ENCODE measurements at places on chromosomes 1 and 21. TPM values are rescaled to one million over a fixed set of nuclear protein-coding genes. Genes with fewer than 3 reads are reported as not detected.

DNA sequence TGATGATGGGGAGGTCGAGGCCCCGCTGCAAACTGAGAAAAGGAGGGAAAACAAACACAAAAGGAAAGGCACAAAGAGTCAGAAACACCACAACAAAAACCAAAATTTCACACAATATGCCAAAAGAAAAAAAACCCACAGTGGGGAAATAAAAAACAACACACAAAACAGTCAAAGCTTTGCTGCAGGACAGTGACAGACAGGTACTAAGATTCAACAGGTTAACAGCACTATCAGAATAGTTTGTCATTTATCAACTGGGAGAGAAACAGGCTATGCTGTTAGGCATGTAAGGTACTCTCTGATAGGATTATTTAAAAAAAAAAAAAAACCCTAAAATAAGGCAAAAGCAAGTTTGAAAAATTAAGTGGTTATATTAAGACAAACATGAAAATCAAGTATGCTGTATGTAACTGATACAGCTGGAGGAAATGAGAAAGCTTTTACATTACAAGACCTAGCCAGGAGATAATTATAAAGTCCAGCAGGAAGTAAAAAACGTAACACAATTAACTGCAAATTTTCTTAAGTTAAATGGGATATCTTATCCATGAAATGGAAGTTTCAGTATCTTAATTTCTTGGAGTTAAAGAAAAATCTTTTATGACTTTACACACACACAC lies 179.0 kb downstream of the EIF4G3 start:
- DNase-seq, result no peak

GRCh38 chr1:88472714-88473113 lies 211.4 kb upstream of the PKN2 start:
- no peak for DNase-seq

DNA sequence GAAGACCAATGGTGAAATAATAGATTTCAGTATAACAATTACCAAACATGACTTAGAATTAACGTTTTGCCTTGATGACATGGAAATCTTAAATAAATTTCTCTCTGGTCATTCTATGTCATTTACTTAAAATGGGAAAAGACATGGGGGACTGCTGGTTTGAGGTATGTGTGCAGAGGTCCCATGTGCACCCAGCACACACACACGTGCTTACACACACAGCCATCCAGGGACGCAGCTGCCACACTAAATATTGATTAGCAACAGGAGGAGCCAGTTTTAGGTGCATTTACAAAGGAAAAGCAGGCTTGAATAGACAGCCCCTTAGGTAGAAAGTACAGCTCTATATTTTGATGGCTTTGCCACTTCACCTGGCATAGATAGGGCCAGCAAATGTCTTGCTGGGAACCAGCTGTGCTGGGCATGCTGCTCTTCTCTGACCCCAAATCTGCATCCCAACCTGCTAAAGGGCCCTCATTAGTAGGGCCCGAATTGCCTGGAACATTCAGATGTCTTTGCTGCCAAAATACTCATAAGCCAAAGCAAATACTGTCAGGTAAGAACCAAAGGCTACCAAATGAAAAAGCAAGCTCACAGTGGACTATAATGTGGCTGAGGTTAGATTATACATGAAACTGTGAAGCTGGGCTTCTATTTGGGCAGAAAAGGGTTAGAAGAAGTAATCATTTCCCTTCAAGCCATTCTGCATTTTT lies 399.9 kb downstream of the HHAT start:
- no peak for DNase-seq

DNA sequence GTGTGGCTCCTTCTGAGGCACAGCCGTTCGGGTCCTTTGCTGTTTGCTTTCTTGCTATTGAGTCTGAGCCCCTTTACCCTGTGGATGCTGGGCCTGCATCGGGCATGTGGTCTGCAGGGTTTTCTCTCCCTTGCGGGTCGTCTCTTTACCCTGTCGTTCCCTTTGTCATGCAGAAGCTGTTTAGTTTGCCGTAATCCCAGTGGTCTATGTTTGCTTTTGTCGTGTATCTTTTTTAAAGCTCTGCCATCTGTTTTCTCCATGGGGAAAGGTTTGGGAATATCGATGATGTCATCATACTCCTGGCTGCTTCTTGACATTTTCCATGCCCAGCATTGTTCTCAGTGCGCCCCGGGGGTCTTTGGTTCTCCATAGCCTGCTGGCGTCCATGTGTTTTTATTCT lies 68.2 kb downstream of the AGPAT3 start:
- DNase-seq, result no peak

DNA sequence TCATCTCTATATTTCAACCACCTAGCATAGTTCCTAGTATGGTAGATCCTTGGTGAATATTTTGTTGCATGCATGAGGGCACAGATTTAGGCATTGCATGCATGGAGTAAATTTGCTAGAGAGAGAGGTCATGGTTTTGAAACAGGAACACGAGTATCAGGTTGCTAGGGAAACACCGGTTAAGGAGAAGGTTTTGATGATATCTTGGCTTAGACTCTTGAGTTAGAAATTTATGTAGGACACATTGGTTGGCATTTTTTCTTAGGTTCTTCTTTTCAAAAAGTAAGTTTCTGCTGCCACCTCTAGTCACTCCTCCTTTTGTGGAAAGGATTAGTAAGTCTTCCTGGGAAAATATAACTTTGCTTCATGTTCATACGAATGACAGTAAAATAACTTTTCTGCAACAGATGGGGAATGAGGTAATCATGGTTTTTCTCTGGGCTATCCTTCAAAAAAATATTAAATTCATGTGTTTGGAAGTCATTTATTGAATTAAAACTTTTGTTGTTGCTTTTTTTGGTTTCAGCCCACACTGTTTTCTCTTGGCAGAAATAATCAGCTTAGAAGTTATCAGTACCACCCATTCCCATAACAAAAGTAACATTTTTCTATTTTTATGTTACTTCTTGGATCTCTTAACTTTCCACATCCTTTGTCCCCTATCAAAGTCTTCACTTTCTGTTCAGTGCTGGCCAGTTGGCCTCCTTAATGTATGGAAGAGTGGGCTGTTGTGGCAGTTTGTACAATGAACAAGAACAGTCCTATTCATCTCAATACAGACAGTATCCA lies 97.3 kb downstream of the PLA2G4A start:
- no peak for DNase-seq

The MACF1 gene
- total RNA-seq, result 77.4 TPM

The KRTAP11-1 gene
- not detected for total RNA-seq
